ENCODE measurements at places on chromosomes 4 and X.

DNA sequence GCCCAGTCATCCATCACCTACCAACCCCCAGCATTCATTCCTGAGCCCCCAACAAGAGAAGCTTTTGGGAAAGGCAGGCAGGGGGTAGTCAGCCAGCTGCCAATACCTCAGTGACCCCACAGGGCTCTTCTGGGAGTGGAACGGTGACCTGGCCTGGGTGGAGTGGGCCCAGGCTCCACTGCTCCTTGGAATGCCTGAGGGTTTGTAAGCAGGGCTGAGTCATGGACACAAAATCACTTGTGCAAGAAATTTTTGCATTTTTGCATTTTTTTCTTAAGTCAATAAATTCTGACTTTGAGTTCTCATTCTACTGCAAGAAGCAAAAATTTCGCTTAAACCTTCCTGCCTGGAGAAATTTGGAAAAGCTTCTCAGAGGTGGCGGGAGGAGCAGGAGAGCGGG is 18.5 kb downstream of the SORCS2 start:
- no peak for DNase-seq

- DNase-seq, result no peak
These were observed 145.7 kb upstream of the ADAMTS3 start for GRCh38 chr4:72714482-72715279.

- DNase-seq, result no peak
These were observed 16.9 kb downstream of the SPINK2 start for GRCh38 chr4:56804551-56804950.

GRCh38 chr4:28233724-28234123 is 1373.1 kb downstream of the STIM2 start:
- no peak for DNase-seq

DNA sequence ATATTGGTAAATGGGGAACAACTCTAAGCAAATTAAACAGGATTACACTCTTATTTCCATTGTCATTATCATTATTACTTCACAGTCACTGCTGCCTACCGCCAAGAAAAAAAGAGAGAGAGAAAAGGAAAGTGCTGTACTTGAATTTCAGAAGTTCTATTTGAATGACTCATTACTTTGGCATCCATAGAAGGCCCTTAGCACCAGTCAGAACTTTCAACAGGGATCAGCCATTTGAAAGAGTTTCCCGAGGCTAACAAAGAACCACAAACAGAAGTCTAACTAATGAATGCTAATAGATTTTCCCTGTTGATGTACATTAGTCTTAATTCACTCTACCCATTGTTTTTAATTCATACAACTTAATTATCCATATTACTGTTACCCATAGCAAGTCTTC is 116.3 kb downstream of the SHROOM4 start:
- no peak for DNase-seq

DNA sequence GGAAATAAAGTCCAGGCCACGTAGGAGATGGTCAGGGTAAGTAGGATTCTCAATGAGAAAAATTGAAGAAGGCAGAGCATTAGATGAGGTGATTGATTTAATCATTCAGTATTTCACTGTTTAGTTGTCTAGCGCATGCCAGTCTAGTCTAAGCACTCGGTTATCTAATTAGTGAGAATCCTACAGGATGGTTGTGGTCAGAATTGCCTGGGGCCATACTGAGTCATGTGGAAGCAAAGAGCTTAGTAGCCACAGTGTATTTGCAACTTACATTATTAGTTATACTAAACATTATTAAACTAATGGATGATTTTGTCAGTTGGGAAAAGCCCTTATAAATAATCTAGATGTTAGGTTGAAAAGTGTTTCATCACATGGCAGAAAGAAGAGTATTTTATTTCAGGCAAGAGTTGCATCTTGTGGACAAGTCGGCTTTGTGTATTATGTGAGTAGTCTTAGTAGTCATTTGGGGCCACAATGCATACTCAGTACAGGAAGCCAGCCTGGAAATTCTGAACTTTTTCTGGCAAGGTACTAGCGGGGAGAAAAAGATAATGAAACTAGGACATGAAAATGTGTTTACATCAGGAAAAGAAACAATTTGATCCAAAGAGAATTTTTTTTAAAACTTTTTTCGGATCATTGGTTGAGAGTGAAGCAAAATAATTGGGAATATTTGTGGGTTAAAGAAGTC is 31.9 kb downstream of the CPEB2 start:
- DNase-seq, result no peak

DNA sequence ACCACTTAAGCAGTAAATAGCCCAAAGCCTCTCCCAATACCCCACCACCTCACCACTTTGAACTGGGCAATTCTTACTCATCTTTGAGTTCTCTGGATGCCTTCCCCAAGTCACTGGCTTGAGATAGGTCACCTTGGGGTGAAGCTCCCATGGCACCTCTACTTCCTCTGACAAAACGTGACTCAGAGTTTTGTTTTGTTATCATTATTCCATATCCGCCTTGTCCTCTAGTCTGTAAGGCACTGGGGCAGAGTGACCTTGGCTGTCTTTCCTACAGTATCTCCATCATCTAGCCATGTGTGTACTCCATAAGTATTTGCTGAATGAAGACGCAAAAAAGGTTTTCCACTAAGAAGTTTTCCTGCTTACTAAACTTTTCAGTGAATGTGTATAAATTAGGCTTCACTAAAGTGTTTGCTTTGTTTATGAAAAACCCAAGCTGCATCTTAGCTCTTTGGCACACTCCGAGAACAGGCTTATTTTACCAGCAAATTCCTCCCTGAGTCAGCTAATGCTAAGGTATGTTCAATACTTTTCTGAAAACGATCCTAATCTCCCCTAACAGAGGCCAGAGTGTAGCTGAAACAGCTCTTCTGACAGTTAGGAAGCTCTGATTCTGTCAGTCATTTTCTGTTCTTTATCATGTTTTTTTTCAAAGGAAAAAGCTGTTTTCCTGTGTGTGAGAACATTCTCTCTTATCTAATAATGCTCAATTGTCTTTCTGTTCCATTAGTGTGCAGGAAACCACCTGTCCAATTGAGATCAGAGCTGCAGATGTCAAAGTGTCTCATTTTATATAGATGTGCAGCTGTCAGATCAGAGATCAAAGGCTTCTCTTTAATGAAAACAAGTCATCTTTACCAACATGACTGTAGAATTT is 30.2 kb upstream of the TSPAN5 start:
- no peak for DNase-seq

Measured in hypothalamus (tissue), 51 donors.